ENCODE measurements at places on chromosomes 4 and X.

- DNase-seq: no peak
Measured at GRCh38 chrX:103201041-103201440, 13.9 kb upstream of the BEX4 start.

DNA sequence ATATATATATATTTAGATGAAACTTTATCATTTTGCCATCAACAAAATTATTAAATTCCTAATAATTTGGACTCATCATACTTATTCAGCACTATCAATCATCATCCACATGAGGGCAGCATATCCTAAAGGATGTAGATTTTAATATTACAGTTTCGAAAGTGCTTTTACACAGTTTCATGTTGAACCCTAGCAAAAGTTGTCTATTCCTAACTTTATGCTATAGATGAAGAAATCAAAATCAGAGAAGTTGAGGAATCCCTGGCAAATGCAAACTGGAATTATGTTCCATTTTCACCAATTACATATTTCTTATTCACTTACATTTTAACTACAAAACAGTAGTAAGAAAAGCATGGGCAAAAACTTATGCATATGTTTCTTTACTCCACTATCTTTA is 36.6 kb upstream of the UGT2A1 start:
- DNase-seq: no peak

DNA sequence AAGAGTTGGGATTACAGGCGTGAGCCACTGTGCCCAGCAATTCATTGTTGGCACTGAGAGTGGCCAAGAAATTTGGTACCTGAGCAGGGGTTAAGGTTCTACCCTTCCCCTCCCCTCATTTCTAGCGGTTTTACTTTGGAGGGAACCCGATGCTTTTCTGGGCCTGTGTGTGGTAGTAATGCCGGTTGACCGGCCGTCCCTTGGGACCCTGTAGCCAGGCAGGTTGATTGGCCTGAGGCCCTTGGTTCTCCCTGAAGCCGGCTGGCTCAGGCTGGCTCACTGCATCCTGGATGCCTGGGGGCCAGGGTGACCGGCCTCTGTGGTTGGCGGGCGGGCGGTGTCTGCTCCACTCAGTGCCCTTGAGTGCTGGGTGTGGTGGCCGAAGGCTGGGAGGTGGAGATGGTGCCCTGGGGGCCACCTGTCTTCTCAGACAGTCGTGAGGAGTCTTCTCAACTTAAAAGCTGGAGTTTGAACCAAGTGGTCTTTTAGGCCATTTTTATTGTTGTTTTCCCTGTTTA is 45.6 kb downstream of the RGS12 start:
- DNase-seq: no peak

DNA sequence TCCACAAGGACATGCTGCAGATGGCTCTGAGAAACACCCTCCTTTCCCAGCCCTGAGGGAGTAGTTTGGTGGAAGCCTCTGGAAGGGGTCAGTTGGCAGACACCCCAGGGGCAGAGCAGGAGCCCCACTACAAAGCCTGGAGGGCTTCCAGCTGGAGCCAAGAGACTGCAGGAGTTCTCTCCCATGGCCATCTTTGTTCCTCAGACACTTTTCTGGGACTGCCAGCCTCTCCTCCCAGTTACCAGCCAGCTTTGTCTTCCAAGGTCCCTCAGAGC is 91.0 kb upstream of the PJA1 start:
- DNase-seq: no peak

DNA sequence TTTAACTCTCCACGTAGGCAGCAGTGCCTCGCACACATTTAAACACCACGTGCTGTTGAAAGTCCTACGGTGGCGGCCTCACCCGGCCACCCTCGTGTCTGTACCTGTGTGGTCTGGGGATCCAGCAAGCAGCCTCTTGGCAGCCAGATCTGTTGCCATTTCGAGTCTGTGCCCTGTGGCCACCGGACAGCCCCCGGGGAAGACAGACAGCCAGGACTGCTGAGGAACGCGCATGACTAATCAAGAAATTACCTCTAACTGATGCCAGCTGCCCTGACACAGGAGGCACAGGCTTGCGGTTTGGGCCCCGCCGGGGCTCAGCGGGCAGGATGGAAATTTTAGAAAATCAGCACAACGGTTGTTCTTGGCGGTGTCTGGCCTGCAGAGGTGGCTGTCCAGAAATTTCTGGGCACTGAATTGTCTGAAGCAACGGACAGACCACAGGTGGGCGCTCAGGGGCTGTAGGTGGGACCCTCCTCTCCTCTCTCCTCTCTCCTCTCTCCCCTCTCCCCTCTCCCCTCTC is 15.6 kb upstream of the ASMTL start:
- DNase-seq: peak; percentile 16

- no peak for DNase-seq
Measured at GRCh38 chrX:81168391-81168790, 33.3 kb downstream of the HMGN5 start.

- no peak for DNase-seq
Measured at GRCh38 chrX:120486786-120487185, 17.7 kb upstream of the LAMP2 start.
